ENCODE measurements at places on chromosomes 3 and 15.

- DNase-seq, result no peak
Observed at GRCh38 chr3:13507570-13508339, 27.6 kb downstream of the HDAC11 start.

DNA sequence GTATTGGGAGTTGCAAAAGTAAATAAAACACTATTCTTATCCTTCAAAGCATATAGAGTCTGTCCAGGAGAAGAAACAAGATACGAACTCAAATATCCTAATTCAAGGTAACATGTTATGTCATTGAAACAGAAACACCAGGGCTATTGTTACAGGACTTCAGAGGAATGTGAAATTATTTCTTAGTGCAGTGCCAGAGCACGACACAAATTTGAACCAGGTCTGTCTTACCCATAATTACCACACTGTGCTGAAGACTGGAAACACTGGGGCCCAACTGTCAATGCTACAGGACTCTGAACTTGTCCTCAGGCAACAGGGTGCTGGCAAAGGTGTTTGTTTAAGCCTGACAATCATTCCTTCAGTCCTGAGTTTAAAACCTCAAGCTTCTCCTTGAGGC, 633.6 kb upstream of the UBE2E2 start:
- no peak for DNase-seq

- no peak for DNase-seq
Observed at GRCh38 chr3:148646126-148646665, 51.5 kb upstream of the AGTR1 start.

GRCh38 chr3:154956815-154957214, 123.3 kb upstream of the MME start:
- DNase-seq, result no peak

GRCh38 chr3:6680119-6680806, 180.7 kb upstream of the GRM7 start:
- DNase-seq, result no peak

DNA sequence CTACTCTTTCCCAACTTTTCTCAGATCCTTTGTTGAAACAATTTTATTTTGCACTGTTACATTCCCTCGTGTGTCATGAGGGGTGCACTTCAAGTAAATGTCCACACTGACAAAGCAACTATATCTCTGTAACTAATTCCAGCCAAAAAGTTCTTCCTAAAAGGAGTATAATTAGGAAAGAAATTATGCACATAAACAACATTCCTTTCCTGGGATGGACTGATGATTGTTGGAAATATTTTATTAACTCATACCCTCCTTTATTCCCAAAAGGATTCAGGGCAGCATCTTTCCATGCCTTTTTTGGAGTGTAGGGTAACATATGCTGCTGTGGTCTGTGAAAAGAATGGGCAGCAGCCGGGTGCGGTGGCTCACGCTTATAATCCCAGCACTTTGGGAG, 426.1 kb upstream of the THBS1 start:
- no peak for DNase-seq

DNA sequence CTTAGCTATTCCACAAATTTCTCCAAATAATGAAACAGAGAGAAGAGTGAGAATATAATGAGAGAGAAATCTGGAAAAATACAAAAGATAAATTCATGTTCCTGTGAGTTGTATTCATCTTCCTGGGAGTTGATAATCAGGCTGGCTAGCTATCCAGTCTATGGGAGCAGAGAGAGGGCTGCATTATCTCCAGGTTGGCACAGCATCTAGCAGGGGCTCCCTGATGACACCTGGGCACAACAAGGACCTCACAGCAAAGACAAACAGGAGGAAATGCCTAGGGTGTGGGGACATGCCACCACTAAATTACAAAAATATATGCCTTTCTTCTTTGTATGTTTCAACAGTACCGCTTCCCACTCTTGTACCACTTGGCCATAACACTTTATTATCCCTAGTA, 1.9 kb downstream of the EHD4 start:
- DNase-seq, result no peak

DNA sequence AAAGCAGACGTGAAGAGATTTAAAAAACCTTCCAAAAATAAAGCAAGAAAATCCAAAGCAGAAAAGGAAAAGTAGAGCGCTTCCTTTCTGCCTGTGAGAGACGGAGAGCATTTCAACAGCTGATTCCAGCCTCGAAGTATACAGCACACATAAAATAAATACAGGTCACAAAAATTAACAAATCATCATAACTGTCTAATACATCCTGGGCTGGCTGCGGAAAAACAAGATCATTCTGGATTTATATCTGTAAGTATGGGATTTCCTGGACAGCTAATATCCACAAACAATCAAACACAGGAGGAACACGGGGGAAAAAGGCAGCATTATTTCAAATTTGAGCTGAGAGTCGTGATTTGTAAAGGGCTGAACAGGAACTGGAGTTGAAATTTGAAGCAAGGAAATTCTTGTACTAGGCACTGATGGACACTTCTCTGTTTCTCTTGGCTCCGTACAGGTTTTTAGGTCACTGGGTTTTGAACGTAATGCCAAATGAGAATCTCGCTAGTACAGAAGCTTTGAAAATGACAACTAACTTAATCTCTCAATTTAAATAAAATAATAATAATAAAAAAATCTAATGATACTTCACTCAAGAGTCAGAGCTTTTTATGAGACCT, 577.7 kb downstream of the FOXP1 start:
- no peak for DNase-seq

- no peak for DNase-seq
Observed at GRCh38 chr3:10554746-10555145, 49.4 kb upstream of the ATP2B2 start.

- no peak for DNase-seq
Observed at GRCh38 chr15:72168131-72168807, 29.3 kb downstream of the GRAMD2A start.

GRCh38 chr15:85149465-85150129, 167.9 kb downstream of the PDE8A start:
- DNase-seq, result no peak

Measured in activated T-helper 1 cell treated with Interleukin-2 at 50 U/mL for 16 hours (primary cell).